ENCODE measurements at places on chromosomes 5 and 9. TPM values are rescaled to one million over a fixed set of nuclear protein-coding genes. Genes with fewer than 3 reads are reported as not detected.

DNA sequence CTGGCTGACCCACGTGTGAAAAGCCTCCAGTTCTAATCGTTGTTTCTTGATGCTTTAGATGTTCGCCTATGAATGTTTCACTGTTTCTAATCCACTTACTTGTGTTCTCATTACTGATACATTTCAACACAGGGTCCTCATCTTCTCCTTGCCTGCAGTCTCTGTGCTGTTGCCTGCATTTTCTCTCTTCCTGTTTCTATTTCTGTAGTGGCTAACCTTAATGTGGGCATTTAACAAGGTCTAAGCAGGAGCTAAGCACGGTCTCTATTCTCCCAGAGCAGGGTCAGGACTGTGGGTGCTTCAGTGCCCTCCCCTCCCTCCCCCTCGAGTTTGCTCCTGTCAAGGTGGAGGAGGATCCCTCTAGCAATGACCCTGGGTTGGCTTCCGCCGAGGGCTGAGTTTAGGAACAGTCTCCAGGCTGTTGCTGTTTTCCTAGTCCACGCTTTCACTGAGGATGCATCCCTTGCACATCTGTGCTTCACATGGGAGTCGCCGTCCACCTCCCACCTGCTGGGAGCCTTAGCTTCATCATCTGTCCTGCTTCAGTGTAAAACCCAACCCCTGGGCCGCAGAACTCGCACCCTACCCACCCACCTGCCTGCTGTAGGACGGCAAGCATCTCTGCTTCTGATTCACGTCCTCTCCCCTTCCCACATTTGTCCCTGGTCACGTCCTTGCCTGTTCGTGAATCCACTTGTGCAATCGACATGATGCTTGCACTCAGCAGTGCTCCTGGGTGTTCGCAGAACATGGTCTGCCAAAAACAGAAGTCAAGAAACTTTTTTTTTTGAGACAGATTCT lies 2.4 kb upstream of the EXOC3 start:
- peak; percentile 48 for DNase-seq

GRCh38 chr5:147791181-147791580 lies 8.7 kb upstream of the JAKMIP2 start:
- no peak for DNase-seq

- no peak for DNase-seq
These were observed 49.4 kb downstream of the ABHD17B start for GRCh38 chr9:71861618-71862017.

DNA sequence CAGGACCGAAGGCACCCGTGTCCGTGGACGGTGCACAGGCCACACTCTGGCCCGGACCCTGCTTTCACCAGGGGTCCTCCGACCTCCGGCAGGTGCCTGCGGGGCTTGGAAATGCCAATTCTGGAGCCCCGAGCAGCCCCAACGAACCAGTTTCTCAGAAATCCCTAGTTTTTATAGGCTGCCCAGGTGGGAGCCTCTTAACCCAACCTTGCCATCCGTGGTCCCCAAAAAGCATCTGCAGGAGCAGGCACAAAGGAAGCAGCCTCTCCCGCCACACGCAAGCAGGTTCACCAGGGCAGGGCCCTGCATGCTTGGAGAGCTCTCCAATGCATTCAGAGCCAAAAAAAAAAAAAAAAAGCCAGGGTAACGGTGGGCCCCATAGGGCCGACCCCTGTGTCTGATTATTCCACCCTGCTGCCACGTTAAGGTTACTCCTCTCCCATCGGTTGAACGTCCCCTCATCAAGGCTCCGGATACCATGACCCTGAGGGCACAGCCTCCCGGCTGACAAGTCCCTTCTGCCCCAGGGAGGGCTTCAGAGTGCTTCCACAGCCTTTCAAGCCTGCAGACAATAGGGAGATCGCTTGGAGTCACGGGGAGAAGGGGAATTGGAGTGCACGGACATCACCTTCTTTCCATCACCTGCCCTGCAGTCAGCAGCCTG lies 796 bp upstream of the TPRN start:
- no peak for DNase-seq

COL5A1 gene
- total RNA-seq, result 71.1 TPM

DNA sequence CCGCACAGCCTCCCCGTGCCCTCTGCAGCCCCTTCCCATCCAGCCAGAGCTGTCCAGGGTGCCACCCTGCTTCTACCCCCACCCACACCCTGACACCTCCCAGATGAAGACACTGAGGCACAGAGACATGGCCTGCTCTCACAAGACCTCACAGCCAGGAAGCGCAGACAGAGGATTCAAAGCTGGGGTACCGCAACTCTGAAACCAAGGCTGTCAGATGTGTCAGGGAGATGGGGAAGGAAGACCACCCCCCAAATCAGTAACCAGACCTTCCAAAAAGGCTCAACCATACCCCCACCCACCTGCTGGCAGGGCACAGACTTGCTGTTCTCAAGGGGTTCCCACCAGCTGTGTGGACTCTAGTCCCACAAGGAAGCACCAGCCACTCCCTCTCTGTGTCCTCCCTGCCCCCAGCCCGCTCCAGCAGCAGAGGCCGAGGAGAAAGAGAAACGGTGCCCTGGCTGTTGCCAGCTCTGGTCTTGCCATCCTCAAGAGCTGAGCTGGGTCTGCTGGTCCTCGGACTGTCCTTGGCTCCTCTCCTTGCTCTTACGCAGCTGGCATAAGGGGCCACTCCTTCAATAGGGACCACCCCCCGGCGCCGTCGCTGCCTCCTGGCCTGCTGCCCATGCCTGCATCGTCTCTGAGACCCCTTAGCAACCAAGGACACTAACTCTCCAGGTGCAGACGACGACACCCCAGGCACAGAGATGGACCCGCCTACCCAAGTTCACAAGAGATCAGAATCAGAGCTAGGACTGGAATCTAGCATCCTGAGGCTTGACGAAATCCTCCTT lies 699 bp downstream of the AKNA start:
- peak; percentile 88 for DNase-seq

DNA sequence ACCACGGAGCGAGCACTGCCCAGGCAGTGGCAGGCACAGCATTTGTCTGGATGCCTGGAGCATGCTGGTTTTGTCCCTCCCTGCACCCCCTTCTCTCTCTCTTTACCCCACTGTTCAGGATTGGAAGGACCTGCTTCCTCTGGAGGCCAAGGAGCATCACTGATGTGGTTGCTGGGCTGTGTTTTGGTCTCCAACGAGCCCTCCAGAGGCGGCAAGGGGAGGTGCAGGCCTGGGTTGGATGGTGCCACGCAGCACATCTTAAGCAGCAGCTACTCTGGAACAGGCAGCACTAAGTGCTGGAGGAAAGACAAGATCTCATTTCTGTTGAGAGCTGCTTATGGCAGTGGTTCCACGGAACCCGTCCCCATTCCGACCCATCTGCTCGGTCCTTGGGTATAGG lies 139.6 kb downstream of the CMYA5 start:
- DNase-seq, result no peak

DNA sequence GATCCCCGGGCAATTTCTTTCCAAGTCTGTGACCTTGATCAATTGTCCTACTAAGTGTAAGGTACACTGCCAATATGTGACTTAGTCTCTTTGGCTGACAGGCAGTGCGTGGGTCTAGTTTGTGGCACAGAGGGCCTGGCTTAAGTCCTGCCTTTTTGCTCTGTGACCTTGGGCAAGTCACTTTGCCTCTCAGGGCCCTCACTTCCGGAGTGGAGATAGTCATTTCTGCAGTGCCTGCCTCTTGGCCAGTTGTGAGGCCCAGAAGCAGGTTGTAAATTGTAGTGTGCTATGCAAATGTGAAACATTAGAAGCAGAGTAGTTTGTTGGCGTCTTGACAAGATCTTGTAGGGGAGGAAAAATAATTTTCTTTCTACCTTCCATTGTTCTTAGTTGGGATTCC lies 39.0 kb downstream of the KIF4B start:
- no peak for DNase-seq

GRCh38 chr9:4762886-4763541 lies 22.0 kb upstream of the AK3 start:
- DNase-seq, result no peak

LRRTM2 gene
- 0.10 TPM for total RNA-seq

CAPSL gene
- total RNA-seq, result not detected

DNA sequence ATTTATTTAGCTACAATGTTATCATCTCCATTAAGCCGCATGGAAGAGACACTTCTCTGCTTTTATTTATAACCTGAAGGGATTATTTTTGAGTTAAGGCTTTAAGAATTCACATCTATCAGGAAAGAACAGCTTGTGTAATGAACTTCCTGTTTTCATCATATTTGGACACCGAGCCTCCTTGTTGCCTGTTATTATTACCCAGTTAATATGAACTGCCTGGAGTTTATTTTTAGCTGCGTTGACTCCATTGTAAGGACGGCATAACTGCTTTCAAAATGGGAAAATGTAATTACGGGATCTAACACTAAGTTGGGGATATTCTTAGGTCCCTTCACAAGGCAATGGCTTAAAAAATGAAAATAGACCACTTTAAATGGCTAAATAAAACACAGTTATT lies 89.0 kb upstream of the NR4A3 start:
- DNase-seq, result no peak

- no peak for DNase-seq
These were observed 32.2 kb upstream of the SPATA31D4 start for GRCh38 chr9:81896070-81896469.

DNA sequence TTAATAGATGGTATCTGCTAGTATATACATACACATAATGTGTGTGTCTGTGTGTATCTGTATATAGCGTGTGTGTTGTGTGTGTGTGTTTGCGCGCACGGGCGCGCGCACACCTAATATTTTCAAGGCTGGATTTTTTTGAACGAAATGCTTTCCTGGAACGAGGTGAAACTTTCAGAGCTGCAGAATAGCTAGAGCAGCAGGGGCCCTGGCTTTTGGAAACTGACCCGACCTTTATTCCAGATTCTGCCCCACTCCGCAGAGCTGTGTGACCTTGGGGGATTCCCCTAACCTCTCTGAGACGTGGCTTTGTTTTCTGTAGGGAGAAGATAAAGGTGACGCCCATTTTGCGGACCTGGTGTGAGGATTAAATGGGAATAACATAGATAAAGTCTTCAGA lies 757 bp downstream of the FXN start:
- DNase-seq, result no peak

PCDHGC4 gene
- 2.9 TPM for total RNA-seq

GRCh38 chr5:14226992-14227391 lies 83.8 kb downstream of the TRIO start:
- no peak for DNase-seq

DNA sequence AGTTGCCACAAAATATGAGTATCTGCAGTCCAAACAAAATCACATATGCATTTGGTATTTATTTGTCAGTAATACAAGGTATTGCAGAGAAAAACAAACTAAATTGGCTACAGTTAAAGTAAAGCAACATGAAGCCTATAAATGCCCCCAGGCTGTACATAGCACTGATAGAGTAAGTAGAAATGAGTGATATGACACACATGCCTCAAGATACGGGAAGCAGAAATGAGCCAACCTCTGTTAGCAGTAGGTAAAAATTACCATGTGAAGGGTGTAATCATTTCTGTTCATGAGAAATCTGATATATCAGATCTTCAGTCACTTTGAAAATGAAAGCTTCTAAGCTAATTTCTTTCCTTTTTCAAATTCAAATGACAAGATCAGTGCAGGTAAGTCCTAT lies 131.1 kb downstream of the CHSY3 start:
- no peak for DNase-seq

DNA sequence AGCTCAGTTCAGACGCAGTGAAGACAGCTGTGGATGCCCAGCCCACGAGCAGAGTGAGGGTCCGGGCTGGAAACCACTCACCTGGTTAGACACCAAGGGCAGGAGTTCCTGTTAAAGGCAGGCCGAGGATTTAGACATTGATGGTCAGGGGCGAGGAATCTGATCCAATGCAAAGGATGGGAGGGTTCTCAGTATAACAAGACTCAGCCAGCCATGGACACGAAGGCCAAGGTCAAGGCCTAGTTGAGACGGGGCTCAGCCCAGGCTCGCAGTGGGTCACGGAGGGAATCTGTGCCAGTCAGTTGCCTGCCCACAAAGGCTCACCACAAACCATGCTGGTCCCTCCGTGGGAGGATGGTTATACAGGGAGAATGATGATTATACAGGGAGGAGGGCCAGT lies 63.3 kb upstream of the FCN1 start:
- peak; percentile 18 for DNase-seq

DNA sequence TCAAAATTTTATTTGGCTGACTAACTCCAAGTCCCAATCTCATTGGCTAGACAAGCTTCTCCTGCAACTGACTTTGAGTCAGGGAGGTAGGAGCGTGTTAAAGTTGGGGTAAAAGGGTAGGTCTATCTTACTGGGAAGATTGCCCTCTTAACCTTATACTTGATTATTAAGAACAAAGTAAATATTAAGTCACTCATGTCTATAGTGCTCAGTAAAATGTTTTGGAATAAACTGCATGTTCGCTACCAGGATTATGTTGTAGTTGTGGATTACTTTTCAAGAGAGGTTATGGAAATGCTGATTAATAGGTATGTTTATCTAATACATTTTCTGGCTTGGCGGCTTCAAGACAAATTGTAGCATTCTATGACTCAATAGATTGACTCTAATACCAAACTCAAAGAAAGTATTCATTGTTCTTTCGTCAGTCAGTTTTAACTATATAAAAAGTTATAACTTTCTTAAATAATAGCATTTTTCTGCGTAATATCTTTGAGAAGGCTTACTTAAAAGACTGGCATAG lies 539.1 kb downstream of the PSAT1 start:
- DNase-seq, result no peak

- DNase-seq, result no peak
These were observed 352.6 kb upstream of the PANK3 start for GRCh38 chr5:168931638-168932345.

DNA sequence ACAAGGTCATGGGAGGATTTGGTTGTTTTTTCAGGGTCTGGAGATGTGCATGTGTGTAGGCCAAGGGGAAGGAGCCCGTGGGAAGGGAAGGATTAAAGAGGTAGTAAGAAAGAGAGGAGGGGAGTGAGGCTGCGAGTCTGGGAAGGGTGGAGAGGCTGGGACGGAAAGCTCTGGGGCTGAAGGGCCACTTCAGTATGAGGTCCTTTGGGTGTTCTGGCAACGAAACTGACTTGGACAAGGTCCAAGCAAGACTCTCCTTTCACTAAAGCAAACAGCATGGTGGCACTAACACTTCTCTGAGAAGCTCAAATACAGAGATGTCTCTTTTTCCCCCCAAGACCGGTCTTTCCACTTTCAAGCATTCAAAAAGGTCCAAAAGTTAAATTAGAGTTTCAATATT lies 394.5 kb downstream of the ARHGEF28 start:
- DNase-seq, result no peak
